ENCODE measurements at places on chromosomes 7 and 10.

DNA sequence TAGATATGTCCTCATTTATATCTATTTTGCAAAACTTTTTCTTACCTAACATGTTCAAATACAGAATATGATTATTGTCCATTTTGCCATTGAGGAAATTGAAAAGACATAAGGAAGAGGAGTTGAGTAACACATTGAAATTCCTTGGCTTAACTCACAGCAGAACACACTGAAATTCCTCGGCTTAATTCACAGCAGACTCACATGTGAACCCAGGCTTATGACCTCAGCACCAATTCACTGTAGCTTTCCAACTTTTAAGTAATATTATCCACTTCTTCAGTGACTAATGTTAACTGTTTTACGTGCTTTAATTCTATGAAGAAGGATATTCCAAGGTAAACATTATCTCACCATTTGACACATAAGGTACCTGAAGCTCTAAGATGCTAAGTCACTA, 597.5 kb upstream of the PFKP start:
- DNase-seq = no peak

GRCh38 chr7:131249003-131249402, 78.7 kb upstream of the MKLN1 start:
- peak; percentile 59 for DNase-seq

DNA sequence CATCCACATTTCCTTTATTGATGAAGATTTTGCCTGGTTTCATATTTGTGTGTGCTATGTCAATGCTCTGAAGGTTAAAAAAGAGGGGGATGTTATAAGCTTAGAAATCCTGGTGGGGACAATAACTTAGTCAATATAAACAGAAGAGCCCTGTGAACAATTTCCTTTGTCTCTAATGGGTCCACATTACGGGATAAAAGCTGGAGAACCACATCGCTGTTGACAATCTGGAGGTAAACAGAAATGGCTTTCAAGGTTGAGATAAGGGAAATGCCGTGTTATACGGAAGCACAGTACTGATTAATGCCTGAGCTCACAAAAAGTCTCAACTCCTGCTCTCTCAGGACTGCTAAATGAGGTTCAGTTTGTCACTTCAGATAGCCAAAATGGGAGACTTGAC, 16.8 kb downstream of the ASAH2 start:
- DNase-seq = no peak

- no peak for DNase-seq
Observed at GRCh38 chr10:51241461-51241860, 167.2 kb downstream of the PRKG1 start.

DNA sequence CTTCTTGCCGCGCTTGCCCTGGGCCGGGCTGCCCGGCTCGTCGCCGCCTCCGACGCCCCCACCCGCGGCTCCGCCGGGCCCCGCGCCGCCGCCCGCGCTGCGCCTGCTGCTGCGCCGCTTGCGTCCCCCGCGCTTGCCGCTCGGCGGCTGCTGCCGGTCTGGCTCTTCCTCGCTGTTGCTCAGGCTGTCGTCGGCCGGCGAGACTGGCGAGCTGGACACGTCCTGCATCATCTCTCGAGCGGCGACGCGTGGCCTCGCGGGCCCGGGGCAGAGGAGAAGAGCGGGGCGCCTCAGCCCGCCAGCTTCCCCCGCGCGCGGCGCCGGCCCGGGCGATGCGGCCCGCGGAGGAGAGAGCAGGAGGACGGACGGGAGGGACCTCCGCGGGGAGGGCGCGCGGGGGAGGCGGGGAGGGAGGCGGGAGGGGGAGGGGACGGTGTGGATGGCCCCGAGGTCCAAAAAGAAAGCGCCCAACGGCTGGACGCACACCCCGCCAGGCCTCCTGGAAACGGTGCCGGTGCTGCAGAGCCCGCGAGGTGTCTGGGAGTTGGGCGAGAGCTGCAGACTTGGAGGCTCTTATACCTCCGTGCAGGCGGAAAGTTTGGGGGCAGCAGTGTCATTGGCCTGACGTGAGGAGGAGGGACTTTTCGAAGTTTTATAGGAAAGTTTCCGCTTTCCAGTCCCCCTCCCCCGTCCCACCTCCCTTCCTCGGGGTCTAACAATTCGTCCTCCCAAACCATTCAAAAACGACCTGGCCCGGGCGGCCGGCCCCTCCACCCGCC, at the start of gene TWIST1:
Gene TWIST1 (minus strand): TSS at position 546 of the 779 bp plus-strand sequence. CDS start 315 bp downstream, at position 231.
- DNase-seq = peak; percentile 70

DNA sequence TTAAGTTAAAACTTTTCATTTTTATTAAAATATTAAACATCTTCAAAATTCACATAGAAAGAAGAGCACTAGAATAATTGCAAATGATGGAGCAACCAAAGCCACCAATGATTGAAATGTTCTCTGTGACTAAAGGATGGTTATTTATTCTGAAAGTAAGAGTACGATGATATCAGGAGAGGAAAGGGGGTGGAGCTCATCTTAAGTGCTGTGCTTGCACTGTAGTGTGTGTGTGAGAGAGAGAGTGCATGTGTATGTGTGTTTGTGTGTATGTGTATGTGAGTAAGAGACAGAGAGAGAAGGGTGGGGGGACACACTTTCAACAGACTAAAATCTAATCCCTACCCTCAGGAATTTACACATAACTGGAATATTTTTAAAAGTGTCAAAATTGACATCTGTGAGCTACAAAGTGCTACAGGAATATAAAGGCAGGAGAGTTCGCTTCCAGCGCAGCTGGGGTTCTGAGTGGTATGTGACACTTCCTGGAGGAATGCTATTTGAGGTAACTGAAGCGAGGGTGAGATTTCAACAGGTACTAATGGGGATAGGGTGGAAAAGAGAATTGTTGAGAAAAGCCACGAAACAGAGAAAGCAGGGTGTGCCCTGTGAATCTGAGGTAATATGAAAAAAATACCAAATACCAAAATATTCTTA, 57.2 kb upstream of the SMNDC1 start:
- no peak for DNase-seq

- no peak for DNase-seq
Observed at GRCh38 chr10:91420868-91421267, 10.7 kb downstream of the HECTD2 start.

- no peak for DNase-seq
Observed at GRCh38 chr7:141654551-141654950, 47.4 kb downstream of the DENND11 start.

- DNase-seq = no peak
Observed at GRCh38 chr10:98170249-98171117, 36.0 kb downstream of the R3HCC1L start.

GRCh38 chr7:138527746-138528223, 67.7 kb downstream of the TRIM24 start:
- no peak for DNase-seq

DNA sequence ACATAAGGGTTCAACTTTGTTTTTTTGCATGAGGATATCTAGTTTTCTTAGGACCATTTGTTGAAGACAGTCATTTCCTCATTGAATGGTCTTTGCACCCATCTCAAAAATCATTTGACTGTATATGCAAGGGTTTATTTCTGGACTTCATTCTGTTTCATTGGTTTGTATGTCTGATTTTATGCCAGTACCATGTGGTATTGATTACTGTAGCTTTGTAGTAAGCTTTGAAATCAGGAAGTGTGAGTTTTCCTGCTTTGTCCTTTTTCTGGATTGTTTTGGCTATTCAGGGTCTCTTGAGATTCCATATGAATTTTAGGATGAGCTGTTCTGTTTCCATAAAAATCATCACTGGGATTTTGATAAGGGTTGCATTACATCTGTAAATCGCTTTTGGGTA, 63.9 kb downstream of the SND1 start:
- no peak for DNase-seq

- DNase-seq = peak; percentile 30
Observed at GRCh38 chr7:76310102-76310957, 7.9 kb downstream of the HSPB1 start.

DNA sequence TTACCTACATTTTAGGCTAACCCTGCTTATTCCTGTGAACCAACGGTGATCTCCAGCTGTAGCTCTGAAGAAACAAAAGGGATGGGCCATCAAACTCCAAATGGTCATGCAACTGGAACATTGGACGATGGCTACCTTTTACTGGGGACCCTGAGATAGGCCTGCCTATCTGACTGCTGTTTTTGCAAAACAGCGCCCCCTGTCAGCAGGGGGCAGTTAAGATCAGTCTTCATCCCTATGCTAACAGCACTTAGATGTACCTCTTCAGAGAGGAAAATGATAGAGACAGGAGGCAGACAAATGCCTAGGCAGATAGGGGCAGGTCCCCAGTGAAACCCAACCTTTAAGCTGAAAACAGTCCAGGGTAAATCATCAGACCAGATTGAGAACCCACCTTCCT, 1085.4 kb upstream of the SORCS1 start:
- DNase-seq = no peak

- DNase-seq = no peak
Observed at GRCh38 chr7:143280160-143280559, 4.6 kb upstream of the TMEM139 start.

GRCh38 chr7:22219739-22220493, 137.0 kb downstream of the RAPGEF5 start:
- no peak for DNase-seq

- DNase-seq = no peak
Observed at GRCh38 chr7:82345886-82346285, 97.7 kb downstream of the CACNA2D1 start.

- no peak for DNase-seq
Observed at GRCh38 chr7:112982441-112983063, 104.1 kb downstream of the GPR85 start.

DNA sequence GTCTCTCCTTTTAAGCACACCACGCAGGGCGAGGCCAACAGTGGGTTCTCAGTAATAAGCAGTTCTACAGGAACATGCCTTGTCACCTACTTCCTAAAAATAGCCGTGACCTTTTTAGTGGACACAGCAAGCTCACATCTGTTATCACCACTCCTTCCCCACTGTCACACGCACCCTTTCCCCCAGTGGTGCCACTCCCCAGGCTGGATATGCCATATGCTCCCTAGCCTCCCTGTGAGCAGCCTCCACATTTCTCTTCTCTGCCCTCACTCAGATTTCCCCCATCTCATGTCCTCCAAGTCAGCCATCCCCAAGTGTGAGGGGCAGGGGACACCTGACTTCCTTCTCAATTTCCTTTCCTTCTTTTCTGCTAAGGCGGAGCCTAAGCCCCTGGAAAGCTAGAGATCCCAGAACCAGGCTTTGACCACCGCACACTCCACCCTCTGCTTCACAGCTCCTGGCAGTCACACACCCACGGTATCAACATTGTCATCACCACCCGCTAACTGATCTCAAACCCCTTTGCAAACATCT, 3.7 kb downstream of the ANXA11 start:
- peak; percentile 63 for DNase-seq

GRCh38 chr10:133526957-133527588, at the start of gene CYP2E1:
Gene CYP2E1, plus strand, starts transcription at chr10:133527363. Its CDS starts 33 bp downstream, at chr10:133527396.
- DNase-seq = no peak

GRCh38 chr10:120477021-120477742, 20.2 kb downstream of the PLPP4 start:
- DNase-seq = no peak

DNA sequence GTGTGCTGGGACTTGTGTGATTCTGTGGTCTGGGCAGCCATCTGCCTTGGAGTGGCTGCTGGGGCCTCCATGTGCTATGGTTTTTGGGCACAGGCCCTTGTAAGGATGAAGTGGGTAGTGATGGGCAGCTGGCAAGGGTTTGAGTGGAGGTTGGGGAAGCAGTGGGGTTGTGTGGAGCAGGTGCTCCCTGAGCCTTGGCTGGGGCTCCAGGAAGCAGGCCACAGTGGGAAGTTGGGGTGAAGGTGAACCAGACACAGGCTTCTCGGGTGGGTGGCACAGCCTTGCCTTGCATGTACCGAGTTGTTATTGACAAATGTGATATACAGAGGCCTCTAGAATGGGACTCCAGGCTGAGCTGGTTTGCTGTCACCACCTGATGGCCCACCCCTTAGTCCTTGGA, 82.3 kb downstream of the ADCY1 start:
- no peak for DNase-seq

DNA sequence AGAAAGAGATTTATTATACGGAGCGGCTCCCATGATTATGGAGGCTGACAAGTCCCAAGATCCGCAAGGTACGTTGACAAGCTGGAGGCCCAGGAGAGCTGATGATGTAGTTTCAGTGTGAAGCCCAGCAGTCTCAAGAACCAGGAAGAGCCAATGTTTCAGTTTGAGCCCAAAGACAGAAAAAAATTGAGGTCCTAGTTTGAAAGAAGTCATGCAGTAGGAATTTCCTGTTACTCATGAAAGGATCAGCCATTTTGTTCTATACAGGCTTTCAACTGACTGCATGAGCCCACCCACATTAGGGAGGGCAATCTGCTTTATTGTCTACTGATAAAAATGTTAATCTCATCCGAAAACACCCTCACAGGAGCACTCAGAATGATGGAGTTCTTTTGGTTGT, 51.5 kb downstream of the CCDC71L start:
- DNase-seq = no peak

GRCh38 chr10:132595021-132595420, 57.4 kb downstream of the INPP5A start:
- no peak for DNase-seq

- DNase-seq = no peak
Observed at GRCh38 chr7:134419875-134420274, 39.0 kb downstream of the AKR1B1 start.

DNA sequence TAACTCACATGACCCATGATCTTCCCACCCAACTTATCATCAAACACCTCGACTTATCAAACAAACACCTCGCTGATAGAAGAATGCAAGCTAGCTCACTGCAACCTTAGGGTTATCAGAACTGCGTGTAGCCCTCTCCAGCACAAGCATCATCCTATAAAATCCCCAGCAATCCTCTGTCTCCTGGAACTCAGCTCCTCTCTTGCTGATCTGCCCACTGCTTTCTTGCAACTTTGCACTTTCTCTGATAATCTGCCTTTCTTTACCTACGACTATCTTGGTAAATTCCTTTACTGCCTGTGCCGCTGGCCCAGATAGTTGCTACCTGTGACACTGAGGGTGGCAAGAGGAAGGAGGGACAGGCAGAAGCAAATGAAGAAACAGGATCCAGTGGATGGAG, 210.9 kb downstream of the ACTR3B start:
- no peak for DNase-seq

DNA sequence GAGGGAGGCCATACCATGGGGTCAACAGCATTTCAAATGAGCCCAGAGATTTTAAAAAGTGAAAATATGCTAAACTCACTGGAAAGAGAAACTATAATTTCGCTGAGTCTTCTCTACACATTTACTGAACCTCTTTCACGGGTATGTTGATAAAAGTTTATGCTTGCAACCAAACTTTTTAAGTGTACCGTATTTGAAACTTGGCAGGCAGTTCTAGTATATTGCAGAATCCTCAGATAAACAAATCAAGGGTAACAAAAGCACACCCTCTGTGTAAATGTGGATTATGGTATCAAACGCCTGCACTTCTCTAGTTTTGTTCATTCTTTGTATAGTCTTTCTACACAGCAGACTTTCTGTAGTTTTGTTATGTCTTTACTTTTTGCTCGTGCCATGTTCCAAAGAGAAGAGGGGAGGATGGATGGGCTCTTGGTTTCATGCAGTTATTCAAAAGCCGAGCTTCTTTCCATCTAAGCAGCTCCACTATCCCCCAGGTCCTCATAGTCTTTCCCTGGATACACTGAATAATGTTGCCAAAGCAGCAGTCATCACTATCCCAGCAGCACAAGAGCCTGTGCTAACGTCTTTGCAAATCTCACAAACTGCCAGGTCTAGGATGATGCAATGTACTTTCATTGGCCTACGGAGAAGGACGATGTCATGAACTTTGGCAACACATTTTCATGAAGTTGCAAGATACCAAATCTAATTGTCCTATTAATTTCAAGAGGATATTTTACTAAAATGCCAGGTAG, 131.2 kb downstream of the MPP7 start:
- DNase-seq = no peak

GRCh38 chr10:80540981-80541750, 3.5 kb downstream of the SH2D4B start:
- DNase-seq = peak; percentile 52

GRCh38 chr10:47346581-47347302, 1.4 kb upstream of the RBP3 start:
- no peak for DNase-seq

GRCh38 chr7:64559206-64559605, 3.7 kb downstream of the ZNF680 start:
- DNase-seq = no peak
